ENCODE measurements at places on chromosomes 6 and 20.

DNA sequence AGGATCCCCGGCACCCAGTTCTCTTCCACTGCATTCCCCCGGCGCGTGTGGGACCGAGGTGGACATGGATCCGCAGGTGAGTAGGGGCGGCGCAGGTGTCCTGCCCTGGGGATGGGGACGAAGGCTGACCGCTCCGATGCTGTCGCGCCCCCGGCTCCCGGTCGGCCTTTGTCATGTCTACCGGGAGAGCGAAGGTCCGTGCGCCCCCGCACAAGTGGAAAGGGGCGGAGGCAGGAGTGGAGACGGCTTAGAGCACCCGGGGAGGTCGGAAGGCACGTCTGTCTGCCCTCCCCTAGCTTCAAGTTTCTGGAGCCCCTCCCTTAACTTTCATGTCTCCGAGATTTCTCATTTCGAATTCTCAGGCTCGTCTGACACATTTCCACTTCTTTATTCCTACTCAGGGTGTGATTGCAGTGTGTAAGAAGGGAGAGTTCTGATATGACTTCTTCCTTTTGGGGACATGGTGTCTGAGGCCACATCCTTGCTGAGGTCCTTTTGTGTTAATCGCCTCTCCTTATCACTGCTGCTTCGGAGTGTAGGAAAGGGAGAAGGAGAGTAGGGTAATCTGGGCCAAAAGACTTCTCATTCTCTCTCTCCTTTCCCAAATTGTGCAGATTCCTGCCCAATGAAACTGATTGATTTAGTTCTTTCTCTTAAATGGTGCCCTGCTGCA, 435 bp downstream of the KIFC1 start:
- no peak for DNase-seq

GRCh38 chr20:8435285-8436035, 303.4 kb downstream of the PLCB1 start:
- DNase-seq: no peak

DNA sequence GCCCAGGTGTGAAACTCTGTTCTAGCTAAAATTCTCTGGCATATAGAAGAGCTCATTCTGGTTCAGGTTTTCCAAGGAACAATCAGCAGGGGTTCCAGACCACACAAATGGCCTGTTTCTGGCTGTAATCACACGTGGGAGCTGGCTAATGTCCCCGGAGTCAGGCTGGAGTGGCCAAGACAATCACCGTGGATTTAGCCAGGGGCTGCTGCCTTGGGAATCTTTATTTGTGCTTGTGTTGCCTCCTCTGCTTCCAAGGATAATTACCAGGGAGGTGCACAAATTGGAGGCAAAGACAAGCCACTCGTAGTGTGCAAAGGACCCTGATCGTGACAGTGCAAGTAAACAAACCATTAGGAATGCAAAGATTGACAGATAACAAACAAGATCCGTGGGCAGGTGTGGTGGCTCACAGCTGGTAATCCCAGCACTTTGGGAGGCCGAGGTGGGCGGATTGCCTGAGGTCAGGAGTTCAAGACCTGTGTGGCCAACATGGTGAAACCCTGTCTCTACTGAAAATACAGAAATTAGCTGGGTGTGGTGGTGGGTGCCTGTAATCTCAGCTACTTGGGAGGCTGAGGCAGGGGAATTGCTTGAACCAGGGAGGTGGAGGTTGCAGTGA, 77.3 kb downstream of the KCNB1 start:
- DNase-seq: no peak

- DNase-seq: no peak
These were observed 14.5 kb upstream of the RGS17 start for GRCh38 chr6:153145591-153145990.

GRCh38 chr6:68533339-68533795, 101.7 kb upstream of the ADGRB3 start:
- DNase-seq: no peak

DNA sequence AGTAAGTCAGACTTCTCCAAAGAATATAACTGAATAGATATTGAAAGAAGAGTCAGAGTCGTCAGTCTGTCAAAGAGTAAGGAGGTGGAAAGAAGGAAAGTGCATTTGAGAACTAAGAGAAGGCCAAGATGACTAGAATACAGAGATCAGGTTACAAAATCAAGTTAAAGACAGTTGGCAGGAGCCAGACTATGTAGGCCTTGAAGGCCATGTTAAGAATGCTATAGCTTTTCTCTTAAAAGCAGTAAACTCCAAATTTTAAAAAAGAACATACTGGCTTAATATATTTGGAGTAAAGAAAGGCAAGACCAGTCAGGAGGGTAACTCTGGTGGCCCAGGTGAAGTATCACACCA, 68.8 kb downstream of the IBTK start:
- no peak for DNase-seq
